ENCODE measurements at places on chromosomes 1 and 21. TPM values are rescaled to one million over a fixed set of nuclear protein-coding genes. Genes with fewer than 3 reads are reported as not detected.
A peak's percentile ranks its signal among the peaks of the same experiment; 100 is the strongest.

DNA sequence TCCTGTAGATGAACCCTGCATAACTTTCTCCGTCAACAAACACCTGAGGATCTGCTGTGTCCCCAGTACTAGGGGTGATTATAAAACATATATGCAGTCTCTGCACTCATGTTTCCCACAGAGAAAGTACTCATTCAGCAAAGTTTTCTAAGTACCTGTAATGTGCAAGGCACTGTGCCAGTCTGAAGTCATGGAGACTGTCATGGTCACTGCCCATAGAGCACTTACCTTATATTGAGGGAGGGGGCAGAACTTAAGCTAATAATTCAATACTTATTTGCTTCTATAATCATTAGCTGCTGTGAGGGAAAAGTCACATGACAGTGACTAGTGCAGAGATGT is 41.2 kb downstream of the MAP3K21 start:
- DNase-seq, result no peak

DNA sequence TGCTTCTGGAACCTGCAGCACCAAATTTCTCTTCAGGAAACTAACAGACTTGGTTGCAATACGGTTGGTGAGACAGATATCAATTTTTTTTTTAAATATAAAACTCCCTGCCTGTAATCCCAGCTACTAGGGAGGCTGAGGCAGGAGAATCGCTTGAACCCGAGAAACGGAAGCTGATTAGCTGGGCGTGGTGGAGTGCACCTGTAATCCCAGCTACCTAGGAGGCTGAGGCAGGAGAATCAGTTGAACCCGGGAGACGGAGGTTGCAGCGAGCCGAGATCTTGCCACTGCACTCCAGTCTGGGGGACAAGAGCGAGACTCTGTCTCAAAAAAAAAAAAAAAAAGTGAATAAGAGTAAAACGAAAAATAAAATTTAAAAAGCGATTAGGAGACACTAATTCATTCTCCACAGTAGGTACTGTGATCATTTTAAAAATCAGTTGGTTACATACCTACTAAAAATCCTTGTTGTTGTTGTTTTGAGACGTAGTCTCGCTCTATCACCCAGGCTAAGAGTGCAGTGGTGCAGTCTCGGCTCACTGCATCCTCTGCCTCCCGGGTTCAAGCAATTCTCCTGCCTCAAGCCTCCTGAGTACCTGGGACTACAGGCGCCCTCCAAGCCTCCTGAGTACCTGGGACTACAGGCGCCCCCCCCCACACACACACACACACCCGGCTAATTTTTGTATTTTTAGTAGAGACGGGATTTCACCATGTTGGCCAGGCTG is 796 bp upstream of the RBM8A start:
- DNase-seq, result no peak

GRCh38 chr1:248873409-248873992 is 14.6 kb upstream of the ZNF692 start:
- DNase-seq, result peak; percentile 92

DNA sequence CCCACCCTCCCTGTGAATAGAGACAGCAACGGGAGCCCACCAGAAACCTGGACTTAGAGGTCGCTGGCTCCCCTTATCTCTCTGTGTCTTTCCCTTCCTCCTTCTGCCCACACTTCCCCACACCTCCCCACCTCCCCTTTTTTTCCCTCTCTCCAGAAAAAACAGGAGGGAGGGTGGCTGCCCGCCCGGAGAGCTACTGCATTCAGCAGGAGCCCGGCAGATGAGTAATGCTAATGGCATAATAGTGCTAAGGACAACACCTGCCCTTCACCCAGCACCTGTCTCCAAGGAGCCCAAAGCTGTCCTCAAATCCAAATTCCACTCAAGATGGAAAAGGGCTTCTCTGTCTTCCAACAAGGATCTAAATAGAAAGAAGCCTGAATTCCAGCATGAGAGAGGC is 11.4 kb upstream of the PRELP start:
- DNase-seq, result no peak

GRCh38 chr1:81998165-81998564 is 197.4 kb downstream of the ADGRL2 start:
- no peak for DNase-seq

DNA sequence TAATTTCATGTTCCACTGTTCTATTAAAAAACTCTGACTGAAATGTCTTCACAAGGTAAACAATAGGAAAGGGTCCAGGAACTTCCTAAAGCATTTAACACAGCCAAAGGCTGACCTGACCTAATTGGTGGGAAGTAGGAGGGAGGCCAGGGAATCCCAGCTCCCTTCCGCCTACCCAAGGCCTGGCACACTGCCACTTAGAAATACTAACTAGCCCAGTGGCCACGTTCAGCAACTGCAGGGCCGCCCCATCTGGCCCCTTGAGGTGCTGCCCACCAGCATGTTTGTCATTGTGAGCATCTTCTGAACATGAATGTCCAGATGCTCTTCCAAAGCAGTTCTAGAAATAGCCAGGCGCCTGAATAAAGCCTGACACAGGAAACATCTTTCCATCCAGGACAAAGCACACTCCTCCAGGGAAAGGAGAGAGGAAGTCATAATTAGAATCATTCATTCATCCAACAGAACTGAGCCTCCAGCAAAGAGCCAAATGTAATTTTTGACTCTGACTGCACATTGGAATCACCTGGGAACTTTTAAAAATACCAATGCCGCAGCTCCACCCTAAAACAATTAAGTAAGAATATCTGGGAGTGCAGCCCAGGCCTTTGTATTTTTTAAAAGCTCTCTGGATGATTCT is 44.6 kb upstream of the BCL9 start:
- peak; percentile 62 for DNase-seq

DNA sequence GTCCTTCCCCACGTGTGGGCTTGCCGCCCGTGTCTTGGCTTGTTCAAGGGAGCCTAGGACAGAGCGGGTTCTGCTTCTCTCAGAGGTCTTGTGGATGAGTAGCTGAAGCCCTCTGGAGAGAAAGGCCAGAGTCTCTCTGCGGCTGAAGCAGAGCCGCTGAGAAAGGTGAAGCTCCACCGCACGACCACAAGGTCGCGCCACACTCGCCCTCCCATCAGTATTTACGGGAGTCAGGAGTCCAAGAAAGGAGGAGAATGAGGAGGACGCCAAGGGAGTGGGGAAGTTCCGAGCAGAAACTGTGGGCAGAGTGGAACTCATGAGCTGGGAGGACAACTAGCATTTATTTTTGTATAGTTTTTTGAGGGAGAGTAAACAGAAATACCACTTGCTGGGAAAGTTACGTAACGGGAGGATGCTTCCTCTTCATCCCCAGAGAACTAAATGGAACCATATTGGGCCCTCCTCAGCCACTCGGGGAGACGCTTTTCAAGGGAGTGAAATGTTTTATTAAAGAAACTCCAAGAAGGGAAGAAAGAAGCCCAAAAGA is 51.6 kb upstream of the HAO2 start:
- no peak for DNase-seq

GRCh38 chr1:85314726-85315125 is 38.3 kb upstream of the BCL10 start:
- no peak for DNase-seq

Gene HES3
- not detected for total RNA-seq

Gene FYB2
- total RNA-seq, result not detected

Gene ANGPTL7
- not detected for total RNA-seq

Gene TMEM81
- total RNA-seq, result 1.8 TPM

Gene KRTAP8-1
- not detected for total RNA-seq

Gene ADAMTS5
- 0.29 TPM for total RNA-seq

Gene SELE
- not detected for total RNA-seq

Gene ZNF648
- not detected for total RNA-seq

Gene NEXN
- 1.7 TPM for total RNA-seq

Gene FOXO6
- not detected for total RNA-seq

Gene TSPEAR
- total RNA-seq, result not detected

Gene SLC35A3
- 34.4 TPM for total RNA-seq
